ENCODE measurements at places on chromosomes 3 and 15.

- no peak for DNase-seq
Observed at GRCh38 chr3:51720292-51721061, 13.6 kb downstream of the GRM2 start.

GRCh38 chr3:122602011-122602710 lies 24.7 kb downstream of the PARP15 start:
- no peak for DNase-seq

GRCh38 chr3:5690904-5691532 lies 503.5 kb downstream of the EDEM1 start:
- DNase-seq, result no peak

- no peak for DNase-seq
Observed at GRCh38 chr3:192820161-192820560, 92.8 kb upstream of the FGF12 start.

DNA sequence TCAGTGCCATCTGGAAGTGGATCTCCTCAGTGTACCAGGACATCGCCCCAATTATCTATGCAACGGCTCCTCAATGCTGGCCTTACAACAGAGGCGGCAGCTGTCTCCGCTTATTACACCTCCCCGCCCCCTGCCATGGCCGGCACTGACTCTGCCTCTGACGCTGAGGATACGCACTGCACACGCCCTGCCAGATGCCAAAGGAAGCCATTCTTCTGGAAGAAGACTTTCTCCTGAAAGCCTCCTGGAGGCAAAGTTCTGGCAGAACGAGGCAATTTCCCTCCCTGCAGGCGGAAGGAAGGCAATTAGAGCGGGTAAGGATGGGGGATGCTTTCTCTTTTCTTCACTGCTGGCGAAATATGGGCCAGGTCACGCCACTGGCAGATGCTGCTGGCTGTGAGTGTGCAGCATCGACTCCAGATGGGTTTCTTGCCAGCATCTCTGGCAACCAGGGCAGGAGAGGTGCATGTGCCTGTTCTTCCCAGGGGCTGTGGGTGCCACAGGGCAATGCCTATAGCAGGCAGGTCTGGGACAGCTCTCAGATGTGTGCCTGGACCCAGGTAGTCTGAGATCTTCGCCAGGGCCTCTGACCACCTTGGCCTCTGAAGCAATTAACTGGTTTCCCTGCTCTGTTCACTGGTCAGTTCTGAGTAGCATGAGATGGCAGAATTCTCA lies 62.2 kb upstream of the MRPS22 start:
- no peak for DNase-seq

DNA sequence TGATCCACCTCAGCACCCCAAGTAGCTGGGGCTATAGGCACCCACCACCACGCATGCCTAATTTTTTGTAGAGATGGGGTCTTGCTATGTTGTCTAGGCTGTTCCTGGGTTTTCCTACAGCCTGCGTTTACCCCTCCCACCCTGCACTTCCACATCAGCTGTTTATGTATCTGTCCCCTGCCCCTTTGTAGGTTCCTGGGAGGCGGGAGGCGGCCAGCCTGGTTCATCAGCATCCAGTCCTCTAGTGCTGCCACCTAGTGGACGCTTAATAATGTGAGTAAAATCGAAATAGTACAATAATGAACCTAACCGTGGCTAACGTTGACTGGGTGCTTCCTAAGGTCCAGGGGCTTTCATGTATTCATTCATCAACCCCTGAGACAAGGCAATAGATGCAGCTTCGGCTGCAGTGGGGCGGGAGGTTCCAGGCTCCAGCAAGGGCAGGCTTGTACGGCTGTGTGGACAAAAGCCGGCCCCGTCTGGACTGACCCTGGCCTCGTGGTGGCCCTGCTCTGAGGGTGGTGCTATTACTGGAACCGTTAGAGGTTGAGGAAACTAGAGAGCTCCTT lies 1.2 kb upstream of the LCTL start:
- peak; percentile 13 for DNase-seq

DNA sequence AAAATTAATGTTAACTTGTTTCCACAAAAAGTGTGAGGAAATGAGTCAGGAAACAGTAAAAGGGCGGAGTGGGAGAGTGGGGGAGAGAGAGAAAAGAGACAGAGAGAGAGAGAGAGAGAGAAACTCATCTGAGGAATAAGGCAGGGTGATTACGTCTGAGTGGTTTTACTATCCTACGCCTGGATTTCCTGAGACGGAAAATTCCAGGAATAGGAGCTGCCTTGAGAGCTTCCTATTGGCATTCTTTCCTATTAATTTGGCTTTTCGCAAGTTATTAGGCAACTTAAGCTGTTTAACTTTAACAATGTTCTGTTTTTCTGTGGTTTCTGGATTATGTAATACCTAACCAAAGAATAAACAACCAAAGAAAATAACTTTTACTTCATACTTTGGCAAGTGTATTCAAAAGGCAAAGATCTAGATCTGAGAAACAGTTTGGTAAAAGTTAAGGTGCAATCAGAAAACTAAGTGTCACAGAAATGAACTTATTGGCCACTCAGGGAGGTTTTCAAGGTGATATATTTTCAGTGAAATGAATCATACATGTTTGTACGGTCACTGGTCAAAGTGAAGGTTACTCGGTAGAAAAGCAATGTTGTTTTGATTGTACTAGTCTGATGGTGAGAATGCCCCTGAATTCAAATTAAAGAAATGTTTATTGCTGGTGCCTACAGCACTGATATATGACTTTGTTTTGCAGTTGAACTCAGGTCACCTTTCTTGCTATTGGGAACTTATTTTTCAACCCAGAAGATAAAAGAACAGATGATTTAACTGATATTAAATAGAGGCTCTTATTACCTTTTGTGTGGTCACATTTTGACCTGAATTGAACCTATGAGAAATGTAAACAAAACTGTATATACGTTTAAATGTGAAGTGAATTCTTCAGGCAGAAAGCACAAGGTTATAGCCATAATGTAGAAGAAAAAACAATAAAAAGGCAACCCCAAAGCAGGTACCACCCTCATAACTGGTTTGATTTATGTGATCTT lies 39.9 kb upstream of the TNFSF10 start:
- no peak for DNase-seq

GRCh38 chr15:40915116-40915661 lies 14.0 kb upstream of the DLL4 start:
- no peak for DNase-seq

- no peak for DNase-seq
Observed at GRCh38 chr3:153257673-153258351, 95.8 kb downstream of the RAP2B start.

- no peak for DNase-seq
Observed at GRCh38 chr3:89525609-89526008, 418.2 kb downstream of the EPHA3 start.

GRCh38 chr15:80839764-80840130 lies 60.6 kb downstream of the CEMIP start:
- no peak for DNase-seq

GRCh38 chr3:32310918-32311839 lies 72.7 kb downstream of the CMTM8 start:
- no peak for DNase-seq

GRCh38 chr3:105529456-105529855 lies 162.7 kb downstream of the ALCAM start:
- no peak for DNase-seq

GRCh38 chr3:172557515-172558220 lies 34.4 kb upstream of the TNFSF10 start:
- no peak for DNase-seq

DNA sequence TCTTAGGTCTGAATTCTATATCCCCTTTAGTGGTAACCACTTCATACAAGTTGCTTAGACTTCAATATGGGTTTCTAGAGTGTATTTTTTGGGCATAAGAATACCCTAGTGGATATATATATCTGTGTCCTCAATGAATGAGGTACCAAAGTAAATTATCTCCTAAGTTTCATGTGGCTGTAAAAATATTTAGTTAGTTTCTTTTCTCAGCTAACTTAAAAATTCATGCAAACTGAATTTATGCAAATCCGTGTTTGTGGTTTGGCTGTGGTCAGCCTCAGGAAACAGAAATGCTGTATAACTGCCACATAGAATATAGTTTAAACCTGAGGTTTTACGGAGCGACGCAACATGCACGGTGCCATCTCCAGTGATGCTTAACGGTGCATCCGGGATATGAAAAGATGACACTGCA lies 80.3 kb downstream of the PEX5L start:
- DNase-seq, result no peak

GRCh38 chr3:195219351-195220230 lies 51.4 kb downstream of the XXYLT1 start:
- DNase-seq, result no peak

GRCh38 chr15:38438031-38438986 lies 15.6 kb upstream of the FAM98B start:
- no peak for DNase-seq

- no peak for DNase-seq
Observed at GRCh38 chr3:49519916-49520385, 34.3 kb upstream of the BSN start.

DNA sequence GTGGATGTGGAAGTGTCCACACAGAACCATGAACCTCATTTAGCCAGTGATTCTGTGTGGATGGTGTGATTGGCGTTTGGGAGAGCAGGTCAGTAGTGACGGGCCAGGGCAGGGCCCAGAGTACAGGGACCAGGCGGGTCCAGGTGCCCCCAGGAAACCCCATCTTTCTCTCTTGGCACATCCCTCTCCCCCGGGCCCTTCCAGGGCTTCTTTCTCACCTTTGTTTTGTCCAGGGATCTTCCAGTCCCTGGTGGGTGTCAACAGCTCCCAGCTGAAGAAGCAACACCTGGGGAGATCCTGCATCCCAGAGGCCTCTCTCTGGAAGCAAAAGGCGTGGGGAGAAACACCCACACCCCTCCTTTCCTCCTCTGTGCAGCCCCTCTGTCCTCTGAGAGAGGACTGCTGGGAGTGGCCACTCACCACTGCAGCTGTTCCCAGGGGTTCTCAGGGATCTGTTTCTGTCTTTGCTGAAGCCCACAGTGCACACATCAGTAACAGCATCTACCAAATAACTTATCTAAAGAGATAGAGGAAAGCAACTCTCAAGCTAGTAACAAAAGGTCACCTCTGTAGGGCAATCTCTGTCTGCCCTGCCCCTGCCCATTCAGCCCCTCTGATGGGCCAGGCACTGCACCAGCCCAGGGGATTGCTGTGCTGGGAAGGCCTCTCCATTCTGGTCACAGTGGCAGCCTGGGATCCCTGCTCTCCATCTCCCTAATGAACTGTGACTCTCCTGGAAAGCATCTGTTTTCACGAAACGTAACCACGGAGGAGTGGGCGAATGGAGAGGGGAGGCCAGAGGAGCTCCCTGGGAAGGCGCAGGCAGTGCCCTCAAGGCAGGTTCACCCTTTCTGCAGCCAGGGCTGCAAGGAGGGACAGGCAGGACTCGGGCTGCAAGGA lies 98.3 kb upstream of the ALDH1A3 start:
- DNase-seq, result no peak

DNA sequence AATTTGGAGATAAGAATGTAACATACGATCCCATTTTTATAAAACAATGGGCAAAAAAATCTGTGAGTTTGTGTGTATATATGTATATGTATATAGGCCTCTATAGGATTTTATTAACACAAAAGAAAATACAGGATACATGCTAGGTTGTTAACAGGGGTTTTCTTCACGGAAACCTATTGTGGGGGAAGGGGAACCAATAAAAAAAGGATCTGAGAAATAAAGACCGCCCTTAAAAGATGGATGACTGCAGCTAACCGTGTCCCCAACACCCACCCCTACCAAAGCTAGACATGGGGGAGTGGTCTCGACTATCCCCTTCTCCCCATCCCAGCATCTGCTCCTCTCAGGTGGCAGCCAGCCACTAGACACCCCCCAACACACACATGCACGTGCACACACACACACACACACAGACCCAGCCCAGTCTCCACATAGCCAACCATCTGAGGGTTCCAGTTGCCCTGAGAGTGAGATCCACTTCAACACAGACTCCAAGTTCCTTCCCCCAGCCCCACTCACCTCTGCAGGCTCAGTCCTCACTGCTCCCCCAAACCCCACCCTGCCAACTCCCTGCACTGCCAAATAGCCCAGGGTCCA lies 132.9 kb downstream of the TPRA1 start:
- no peak for DNase-seq

GRCh38 chr3:146200461-146201220 lies 39.7 kb upstream of the PLOD2 start:
- no peak for DNase-seq

- no peak for DNase-seq
Observed at GRCh38 chr3:168671091-168671490, 575.4 kb upstream of the GOLIM4 start.

DNA sequence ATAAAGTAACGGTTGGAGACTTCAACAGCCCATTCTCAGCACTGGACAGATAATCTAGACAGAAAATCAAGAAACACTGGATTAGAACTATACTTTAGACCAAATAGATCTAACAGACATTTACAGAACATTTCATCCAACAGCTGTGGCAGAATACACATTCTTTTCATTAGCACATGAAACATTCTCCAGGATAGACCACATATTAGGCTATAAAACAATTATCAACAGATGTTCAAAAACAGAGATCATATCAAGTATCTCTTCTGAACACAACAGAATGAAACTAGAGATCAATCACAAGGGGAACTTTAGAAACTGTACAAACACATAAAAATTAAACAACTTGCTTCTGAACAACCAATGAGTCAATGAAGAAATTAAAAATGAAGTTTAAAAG lies 133.3 kb downstream of the ADAM10 start:
- DNase-seq, result no peak

GRCh38 chr15:58698887-58699641 lies 50.4 kb downstream of the ADAM10 start:
- no peak for DNase-seq
